NCI-H524 treated with DMSO at 0.1 percent for 48 hours (cell line): ENCODE measurements at places on chromosomes 1 and 21.

DNA sequence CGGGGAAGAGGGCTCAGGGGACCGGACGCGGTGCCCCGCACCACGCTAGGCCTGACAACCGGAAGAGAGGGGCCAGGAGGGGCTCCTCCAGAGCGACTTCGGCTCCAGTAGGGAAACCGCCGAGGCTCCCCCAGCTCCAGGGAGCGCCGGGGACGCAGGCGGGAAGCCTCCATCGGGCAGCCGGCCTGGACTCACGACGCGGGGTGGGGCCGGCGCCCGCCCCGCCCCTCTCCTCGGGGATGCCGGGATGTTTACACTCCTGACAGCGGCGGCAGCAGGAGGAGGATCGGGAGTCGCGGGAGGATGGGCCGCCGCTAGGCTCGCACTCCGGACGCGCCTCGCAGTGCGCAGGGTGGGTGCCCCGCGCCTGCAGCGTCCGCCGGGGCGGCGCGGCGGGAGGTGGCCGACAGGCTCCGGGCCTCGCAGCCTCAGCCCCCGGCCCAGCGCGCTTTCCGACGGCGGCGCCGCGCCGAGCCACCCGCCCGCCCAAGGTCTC, at the start of gene NEK7:
TSS of gene NEK7 (plus strand) at position 254 of the 496 bp plus-strand sequence. CDS start 75,583 bp downstream, outside the sequence.
- peak; percentile 28 for DNase-seq

- DNase-seq: no peak
These were observed 80.9 kb downstream of the TTC3 start for GRCh38 chr21:37153935-37154350.

DNA sequence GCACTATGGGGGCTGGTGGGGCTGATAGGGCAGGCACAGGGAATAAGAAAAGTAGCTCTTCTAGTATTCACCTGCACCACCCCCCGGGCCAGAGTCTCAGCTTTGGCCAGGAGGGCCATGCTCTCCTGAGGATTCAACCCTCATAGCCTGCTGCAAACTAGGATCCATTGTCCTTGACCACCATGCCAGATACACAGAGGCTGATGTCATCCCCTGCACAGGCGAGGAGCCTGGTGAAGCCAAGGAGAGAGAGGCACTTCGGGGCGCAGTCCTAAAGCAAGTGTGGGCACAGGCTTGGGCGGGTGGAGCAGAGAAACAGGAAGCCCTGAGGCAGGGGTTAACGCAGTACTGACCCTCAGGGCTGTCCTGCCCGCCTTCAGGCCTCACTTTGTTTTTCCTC, 29.5 kb downstream of the TMEM53 start:
- no peak for DNase-seq

- DNase-seq: no peak
These were observed 95.2 kb downstream of the CAMK2N1 start for GRCh38 chr1:20390589-20391331.

DNA sequence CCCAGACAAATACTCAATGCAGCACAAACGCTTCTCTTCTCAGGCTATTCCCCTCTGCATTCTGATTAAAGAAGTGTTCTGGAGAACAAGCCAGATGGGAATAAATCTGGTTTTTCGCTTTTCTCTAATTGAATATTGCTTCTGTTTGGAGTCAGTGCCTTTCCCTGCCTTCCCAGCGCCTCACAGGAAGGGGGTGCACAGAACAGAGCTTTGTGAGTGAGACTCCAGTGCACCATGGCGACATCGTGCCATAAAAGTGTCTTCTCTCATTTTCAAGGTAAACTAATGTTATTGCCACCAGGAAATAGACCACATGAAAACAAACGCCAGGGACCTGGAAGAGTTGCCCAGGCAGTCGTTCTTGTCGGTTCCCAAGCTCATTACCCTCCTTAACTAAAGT, 43.6 kb upstream of the SLC45A1 start:
- DNase-seq: no peak

GRCh38 chr1:29569971-29570634, 333.8 kb downstream of the PTPRU start:
- no peak for DNase-seq

DNA sequence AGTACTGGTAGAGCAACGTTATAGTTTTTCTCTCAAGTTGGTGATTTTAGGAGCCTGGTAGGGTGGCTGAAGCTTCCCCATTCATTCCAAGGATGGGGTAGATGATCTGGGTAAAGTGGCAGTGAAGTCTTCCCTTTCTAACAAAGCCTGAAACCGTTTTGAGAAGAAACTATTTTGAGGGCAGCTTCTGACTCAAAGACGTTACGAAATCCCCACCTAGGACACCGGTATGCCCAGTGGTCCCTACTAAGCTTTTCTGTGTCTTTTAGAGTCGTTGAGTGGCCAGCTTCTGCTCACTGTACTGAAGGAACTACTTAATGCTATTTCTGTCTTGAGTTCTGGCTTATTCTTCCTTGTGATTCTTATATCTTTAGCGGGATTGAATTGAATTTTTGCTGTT, 1.4 kb downstream of the WDTC1 start:
- no peak for DNase-seq

DNA sequence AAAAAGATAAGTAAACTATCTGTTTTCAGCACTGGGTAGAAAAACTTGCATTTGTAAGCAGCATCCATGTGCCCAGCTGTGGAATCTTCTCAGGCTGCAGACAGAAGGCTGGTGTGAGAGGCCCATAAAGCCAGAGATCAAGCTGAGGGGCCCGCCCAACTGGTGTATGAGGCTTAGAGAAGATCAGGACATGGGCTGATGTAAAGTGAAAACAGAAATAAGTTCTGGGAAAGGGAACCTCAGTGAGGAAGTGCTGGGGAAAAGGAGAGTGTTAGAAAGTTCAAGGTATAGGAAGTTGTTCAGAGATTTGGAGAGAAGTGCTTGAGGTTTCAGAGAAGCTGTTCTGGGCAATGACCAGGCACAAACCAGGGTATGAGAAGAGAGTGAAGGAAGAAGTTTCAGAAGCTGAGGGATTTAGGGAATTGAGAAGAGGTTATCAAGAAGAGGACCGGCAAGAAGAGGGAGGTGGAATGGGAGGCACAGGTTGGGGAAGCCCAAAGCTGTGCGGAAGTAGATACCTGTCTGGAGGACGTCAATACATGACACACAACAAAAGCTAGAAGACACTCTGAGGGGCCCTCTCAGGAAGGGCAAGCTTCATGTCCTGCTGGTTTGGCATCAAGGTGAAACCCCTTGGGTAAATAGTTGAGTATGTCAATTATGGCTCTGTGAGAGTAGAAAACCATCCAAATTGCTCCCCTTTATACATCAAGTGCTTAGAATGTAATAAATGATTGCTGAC, 2.7 kb upstream of the CD5L start:
- no peak for DNase-seq

- DNase-seq: peak; percentile 70
These were observed 33.1 kb upstream of the DIP2A start for GRCh38 chr21:46425571-46425970.

DNA sequence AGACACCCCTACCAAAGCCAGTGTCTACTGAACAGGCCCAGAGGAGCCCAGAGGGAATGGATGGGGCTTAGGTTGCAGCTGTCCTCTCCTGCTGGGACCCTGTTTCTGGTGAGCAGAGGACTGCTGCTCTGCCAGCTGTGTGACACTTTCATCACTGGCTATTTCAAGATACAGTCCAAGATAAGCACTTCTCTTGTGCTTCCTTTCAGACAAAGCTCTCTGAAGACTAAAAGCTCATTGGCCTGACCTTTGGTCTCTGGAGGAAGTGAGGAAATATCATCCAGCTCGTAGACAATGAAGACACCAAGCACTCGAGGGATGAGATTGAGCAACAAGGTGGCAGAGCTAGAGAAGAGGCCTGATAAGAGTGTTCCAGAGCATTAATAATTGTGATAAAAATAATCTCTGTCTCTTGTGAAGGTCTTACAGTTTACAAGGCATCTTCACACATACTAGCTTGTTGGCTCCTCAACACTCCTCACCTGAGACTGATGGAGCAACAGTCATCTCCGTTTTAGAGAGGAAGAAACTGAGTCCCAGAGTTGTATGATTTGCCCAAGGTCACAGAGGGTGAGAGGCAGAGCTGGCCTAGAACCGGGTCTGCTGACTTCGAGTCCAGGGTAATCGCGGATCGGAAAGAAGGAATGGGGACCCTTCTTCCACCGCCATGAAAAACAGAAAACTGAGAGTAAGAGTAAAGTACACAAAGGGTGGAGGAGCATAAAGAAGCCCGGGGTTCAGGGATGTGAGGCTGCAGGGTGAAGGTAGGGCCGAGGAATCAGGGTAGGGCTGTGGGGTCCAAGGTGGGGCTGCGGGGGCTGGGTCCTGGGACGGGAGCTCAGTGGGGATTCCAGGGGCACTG, 666 bp downstream of the PAFAH2 start:
- DNase-seq: no peak

DNA sequence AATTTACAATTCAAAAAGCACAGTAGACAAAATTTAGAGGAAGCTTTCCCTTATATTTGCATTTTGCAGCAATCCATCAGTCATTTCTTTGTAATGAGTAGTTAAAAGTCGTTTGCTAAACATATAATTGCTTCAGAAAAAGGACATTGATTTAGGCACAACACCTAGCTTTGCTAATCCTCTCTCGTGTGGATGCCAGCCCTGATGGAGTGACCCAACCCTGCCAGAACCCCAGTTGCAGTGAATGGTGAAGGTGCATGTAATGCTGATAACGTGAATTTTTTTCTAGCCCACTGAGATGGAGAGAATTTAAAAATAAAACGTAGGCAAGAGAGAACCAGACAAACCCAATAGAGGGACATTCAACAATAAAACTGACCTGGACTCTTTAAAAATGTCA, 263.4 kb downstream of the GRIK1 start:
- DNase-seq: no peak

DNA sequence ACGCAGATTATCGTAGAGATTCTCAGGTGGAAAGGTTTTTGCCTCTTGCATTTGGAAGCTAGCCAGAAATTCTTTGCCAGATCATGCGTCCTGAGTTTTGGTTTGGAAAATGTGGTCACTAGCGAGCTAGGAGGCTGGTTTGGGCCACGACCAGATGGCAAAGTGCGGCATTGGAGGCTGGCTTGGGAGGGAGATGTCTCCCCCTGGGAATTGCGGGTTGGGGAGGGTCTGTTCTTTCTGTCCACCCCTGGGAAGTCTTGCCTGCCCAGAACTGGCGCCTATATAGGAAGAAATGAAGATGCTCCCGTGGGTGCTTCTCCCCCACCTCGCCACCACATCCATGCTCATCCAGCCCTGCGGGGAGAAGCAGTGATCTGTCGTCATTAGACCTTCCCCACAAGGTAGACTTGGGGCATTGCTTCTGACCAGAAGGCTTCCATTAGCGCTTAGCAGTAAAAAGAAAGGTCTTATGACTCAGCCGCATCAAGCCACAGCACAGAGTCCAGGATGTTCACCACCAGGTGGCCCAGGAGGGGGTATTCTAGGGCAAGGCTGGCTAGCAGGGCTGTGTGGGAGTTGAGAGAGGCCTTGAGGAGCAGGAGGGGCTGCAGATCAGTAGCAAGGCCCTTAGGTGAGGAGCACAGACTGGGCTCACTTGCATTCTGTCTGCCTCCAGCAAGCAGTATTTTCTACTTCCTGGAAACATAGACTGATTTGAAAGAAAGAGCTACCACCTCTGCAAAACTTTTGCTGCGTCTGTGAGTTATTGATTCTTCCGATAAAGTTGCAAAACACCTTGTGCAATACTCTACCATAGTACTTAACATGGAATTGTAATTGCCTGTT, 1.5 kb upstream of the PTP4A2 start:
- no peak for DNase-seq

DNA sequence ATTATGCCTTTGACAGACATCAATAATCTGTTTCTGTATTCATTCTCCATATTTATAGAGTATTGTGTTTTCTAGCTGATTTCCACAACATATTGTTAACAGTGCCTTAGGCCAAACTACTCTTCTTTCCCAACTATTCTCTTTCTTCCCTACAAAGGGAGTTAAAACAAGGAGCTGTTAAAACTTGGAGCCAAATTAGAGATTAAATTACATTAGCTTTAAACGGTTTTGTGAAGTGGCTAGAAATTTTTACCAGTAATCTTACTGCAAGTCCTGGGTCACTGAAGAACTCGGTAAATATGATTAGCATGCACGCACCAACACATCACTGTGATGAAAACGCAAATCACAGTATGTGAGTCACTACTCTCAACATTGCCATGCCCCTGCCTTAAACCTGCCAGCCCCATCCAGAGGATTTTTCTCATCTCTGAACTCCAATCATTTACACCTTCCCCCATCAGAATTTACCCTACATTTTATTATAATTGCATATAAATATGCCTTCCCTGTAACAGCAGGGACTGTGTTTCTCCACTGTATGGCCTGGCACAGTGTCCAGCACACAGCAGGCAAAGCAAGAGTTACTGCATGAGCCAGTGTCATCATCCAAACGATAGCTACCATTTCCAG, 1.5 kb upstream of the PRDX6 start:
- no peak for DNase-seq

DNA sequence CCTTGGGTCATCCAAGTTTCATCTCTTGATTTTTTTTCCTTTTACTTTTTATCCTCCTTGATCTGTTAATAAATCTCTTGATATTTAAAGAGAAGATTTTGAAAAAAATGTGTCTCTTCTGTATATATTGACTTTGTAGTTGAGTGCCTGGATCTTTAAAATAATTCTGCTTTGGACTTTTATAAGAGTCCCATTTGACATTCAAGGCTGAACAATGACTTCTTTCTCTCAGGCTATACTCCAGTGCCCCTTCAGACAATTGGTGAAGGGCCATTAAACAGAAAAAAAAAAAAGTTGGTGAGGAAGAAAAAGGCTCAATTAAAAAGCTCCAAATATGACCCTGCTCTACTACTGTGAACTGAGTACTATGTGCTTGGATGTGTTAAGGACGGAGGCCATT, 40.9 kb upstream of the CITED4 start:
- no peak for DNase-seq

- DNase-seq: no peak
These were observed 9.4 kb downstream of the POFUT2 start for GRCh38 chr21:45278156-45278911.

- no peak for DNase-seq
These were observed 42.8 kb downstream of the ELK4 start for GRCh38 chr1:205589046-205589445.

DNA sequence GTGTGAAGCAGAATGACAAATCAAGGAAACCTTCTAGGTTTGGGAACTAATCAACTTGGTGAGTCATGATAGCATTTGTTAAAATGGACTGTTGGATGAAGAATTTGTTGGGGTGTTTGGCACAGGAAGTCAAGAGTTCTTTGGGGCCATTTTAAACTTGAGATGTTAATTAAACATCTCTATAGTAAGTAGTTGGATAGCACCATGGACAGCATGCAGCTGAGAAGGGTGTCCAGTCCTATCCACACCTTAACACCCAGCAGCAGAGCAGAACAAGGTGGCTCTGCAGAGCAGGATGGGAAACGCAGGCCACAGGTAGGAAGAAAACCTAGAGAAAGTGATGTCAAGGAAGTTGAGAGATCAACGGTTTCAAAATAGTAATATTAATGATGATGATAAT, 52.5 kb downstream of the TNR start:
- no peak for DNase-seq

GRCh38 chr1:114091711-114092110, 62.0 kb downstream of the SYT6 start:
- no peak for DNase-seq

- no peak for DNase-seq
These were observed 67.4 kb downstream of the DMRTB1 start for GRCh38 chr1:53526451-53527101.
